G401 (cell line): ENCODE measurements at places on chromosomes 7 and 10. TPM values are rescaled to one million over a fixed set of nuclear protein-coding genes. Genes with fewer than 3 reads are reported as not detected.

Gene DLX6
- not detected in 2 replicates for total RNA-seq

GRCh38 chr7:52450816-52451215, 584.6 kb upstream of the POM121L12 start:
- DNase-seq, result no peak

GRCh38 chr10:23343591-23344240, 881 bp downstream of the C10orf67 start:
- peak; percentile 15 for DNase-seq

GRCh38 chr10:10205906-10206305, 811.8 kb upstream of the CELF2 start:
- no peak for DNase-seq
